ENCODE measurements at places on chromosomes 6 and 20.
A peak's percentile ranks its signal among the peaks of the same experiment; 100 is the strongest.

GRCh38 chr20:51365670-51366069 lies 176.8 kb downstream of the NFATC2 start:
- DNase-seq: no peak

DNA sequence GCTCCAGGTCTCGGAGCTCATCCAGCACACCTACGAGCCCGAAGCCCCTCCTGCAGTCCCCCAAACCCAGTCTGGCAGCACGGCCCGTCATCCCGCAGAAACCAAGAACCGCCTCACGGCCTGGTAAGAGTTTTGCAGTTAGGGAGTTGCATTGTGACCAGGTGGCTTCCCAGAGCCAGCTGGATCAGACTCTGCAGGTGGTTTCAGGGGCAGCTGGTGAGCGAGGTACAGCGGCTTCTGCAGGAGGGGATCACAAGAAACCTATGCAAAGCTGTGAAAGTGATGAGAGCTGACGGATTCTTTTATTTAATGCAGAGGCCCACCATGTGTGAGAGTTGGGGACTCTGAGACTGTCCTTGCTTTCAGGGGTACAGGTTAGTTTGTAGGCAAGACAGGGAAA lies 45.9 kb upstream of the SCGN start:
- DNase-seq: no peak

DNA sequence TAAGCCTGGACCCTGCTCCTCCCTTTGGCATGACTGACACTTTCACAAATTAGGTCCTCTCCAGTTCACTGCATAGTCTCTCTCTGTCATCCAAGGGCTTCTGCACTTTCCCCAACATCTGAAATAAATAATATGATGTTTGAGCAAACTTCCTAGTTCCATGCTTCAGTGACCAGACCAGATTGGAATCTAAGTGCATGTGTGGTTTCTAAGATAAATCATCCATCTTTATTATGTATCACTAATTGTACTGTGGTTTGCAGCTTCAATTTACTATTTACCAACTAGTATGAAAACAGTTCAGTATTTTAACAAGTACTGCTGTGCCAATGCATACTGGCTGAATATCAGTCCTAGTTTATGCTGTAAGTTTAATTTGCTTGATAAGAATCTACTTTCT lies 18.7 kb downstream of the SESN1 start:
- no peak for DNase-seq

- DNase-seq: peak; percentile 40
Measured at GRCh38 chr20:19750907-19751636, 7.0 kb upstream of the RIN2 start.

GRCh38 chr6:5215799-5216198 lies 45.0 kb downstream of the LYRM4 start:
- no peak for DNase-seq

DNA sequence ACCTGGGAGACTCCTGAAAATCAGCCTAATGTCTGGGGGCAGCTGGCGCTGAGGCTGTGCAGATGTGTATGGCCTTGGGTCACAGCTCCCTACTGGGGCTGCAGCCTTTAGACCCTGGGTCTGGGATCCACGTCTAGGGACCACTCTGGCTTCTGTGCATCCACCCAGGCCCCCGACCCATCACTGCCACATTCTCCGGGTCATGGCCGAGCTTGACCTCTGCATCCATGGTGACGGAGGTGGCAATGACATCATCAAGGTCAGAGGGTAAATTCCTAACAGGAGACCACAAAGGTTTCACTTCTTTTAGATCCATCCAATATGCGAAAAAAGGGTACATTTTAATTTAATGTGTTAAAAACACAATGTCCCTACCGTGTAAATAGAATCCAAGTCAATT lies 14.5 kb upstream of the PCMTD2 start:
- peak; percentile 41 for DNase-seq

GRCh38 chr6:159089909-159090308 lies 45.1 kb upstream of the TAGAP start:
- no peak for DNase-seq

DNA sequence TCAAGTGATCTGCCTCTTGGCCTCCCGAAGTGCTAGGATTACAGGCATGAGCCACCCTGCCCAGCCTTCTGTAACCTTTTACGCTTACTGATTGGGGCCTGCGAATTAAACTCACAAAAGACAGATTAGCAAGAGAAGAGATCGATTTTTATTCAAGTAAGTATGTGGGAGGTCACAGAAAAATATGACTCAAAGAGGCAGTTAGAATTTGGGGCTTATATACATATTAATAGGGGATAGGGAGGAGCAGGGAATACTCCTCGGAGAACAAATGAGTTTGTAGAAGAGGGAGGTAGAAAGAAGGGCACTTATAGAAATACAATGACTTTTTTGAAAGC lies 78.9 kb downstream of the CD24 start:
- no peak for DNase-seq

DNA sequence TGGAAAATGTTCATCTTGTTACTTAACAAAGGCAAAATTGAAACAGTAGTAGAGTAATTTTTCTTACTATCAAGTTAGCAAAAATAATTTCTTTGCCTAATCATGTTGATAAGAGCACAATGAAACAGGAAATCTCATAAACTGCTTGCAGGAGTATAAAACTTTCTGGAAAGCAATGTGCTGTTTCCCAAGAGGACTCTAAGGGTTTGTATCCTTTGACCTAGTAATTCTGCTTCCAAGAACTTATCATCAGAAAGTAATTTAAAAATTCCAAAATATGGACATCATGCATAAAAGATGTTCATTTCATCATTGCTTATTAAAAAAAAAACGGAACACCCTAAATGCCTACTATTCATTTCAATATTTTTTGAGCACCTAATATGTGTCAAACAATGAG lies 46.1 kb upstream of the TNFAIP3 start:
- DNase-seq: no peak

DNA sequence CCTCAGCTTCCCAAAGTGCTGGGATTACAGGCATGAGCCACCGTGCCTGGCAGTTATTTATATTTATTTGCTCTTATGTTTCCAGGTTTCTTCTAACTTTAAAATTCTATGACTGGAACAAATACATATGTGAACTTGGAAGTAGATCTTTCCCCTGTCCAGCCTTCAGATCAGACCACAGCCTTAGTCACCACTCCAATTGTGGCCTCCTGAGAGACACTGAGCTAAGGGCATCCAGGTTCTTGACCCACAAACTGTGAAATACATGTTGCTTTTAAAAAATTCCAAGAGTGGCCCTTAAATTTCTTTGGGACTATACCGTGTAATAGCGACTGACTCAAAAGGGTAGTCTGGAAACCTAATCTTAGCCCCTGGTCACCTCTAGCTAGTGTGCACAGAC lies 1.5 kb upstream of the ADGRG6 start:
- DNase-seq: no peak

- DNase-seq: no peak
Measured at GRCh38 chr6:170167657-170168159, 123.2 kb downstream of the DLL1 start.

DNA sequence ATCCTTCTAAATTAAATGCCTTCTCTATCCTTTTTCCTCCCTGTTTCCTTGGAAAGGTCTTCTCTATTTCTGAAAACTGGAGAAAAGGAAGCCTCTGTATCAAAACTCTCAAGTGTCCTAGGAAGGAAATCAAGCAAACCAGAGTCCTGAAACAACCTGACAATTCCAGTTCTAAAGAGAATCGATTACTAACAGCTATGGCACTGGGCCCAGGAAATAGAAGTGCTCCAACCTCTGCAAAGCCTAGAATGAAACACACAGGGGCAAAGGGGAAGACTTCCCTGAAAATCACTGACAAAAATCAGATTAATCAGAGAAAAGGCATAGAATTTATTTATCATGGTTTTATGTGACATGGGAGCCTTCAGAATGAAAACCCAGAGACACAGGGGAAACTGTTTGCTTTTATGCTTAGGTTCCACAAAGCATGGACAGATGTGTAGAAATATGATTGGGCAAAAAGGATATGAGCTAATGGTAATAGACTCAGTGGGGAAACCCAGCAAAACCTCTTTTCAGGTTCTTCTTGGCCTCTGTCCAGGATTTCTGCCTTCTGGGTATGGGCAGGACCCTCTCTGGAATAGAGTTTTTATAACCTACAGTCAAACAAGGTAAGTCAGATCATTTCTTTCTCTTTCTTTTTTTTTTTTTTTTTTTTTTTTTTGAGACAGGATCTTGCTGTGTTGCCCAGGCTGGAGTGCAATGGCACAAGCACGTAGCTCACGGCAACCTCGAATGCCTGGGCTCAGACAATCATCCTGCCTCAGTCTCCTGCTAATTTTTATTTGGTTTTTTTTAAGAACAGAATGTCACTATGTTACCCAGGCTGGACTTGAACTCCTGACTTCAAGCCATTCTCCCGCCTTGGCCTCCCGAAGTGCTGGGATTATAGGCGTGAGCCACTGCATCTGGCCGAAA lies 91.7 kb downstream of the CD24 start:
- no peak for DNase-seq

GRCh38 chr6:72683797-72684196 lies 61.9 kb downstream of the KCNQ5 start:
- DNase-seq: no peak

- DNase-seq: no peak
Measured at GRCh38 chr6:166582258-166582657, 4.2 kb downstream of the RAMACL start.

- peak; percentile 61 for DNase-seq
Measured at GRCh38 chr20:57473246-57474048, 51.5 kb downstream of the CTCFL start.
